Jurkat, Clone E6-1 (cell line): ENCODE measurements at places on chromosomes 16 and 17.
A peak's percentile ranks its signal among the peaks of the same experiment; 100 is the strongest.

DNA sequence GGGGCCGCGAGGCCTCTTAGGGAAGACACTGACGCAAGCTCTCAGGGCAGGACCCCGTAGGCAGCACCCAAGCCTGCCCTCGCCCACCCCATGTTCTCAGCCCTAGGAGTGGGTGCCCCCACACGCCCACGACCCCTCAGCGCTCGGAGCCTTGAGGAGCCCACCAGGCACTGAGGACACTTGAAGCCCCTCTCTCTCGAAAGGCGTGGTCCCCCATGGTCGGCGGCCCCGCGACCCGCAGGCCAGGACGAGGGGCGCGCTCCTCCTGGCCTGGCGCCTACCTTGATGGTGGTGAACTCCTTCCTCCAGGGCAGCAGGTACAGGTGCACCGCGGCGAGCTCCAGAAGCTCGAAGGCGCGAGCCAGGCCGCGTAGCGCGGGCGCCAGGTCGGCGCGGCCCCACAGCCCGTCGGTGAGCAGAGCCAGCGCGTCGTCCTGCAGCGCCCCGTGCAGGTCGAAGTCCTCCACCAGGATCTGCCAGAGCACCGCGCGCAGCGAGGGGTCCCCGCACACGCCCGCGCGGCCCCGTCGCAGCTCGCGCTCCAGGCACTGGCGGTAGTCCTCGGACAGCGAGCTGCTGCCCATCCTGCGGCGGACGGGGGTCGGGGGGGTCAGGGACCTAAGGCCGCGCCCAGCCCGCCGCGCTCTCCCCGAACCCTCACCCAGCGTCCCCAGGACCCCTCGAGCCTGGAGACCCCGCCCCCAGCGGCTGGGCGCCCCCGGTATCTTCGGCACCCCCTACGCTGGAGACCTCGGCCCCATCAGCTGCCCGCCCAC lies 668 bp downstream of the SPATA2L start:
- DNase-seq: no peak

GRCh38 chr17:28042721-28043291 lies 329 bp downstream of the NLK start:
- DNase-seq: no peak

DNA sequence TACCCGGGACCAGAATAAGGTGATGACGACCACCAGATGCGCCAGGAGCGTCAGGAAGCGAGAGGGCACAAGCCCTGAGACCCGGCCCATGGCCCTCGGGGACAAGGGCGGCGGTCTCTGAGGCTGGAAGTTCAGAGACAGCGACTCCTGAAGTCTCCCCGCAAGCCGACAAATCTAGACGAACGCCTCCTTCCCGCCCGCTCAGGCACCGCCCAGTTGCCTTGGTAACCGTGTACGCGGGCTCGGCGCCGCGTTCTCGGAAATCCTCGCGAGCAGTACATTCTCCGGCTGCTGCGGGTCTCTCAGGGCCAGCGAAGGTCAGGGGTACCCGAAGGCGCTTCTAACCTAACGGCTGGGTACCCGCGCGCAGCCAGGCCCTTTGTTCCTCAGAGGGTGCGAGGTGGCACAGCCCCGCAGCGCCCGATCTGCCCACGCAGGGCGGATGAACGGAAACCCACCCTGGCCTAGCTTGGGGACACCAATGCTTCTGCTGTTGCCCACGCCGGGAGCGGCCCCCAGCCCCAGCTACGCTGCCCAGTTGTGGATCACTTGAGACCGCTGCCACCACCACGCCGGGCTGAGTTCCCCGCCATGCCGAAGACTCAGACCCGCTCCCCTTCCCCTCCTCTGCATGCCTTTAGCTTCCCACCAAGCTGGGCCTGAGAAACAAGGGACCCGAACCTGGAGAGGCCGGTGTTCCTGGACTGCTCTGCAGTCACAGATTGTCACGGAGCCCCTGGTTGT lies at the start of gene TMEM107:
TMEM107 (minus strand) TSS at position 184 of the 744 bp plus-strand sequence; CDS start at position 90, 94 bp downstream.
- peak; percentile 82 for DNase-seq

DNA sequence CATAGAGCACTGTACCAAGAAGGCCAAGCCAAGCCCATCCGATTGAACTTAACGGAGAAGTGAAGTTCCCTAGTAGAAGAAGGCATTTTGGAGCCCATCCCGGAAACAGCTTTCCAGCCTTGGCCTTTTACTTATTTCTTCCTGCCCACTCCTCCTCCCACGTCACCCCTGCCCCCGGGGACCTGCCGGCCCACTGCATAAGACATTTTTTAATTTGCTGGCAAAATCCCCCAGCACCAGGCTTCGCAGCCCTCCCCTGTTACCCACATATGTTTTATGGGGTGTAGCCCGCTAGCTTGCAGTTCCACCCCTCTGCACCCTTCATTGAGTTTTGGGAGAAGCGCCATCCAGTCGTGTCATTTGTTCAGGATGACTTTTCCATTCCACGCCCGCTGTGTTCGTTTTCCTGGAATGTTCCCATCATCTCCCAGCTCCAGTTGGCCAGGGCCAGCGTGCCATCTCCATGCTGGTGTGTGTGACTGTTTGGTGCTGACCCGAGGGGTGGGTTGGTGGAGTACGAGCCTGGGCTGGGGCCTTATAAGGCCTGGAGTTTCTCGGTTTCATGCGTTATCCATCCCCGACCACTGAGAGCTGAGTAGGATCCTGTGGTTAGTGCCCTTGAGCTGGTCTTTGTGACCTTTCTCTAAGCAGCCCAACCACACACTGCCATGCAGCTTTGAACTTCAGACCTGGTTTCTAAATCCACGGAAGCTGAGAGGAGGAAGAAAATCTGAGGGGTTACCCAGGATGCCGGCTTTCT lies 20.0 kb upstream of the TBX2 start:
- no peak for DNase-seq

- peak; percentile 63 for DNase-seq
These were observed 12.4 kb downstream of the ZG16B start for GRCh38 chr16:2842340-2843000.
